Cardiac septum (tissue), 1 donor: ENCODE measurements at places on chromosomes 7 and 10.

GRCh38 chr10:104881740-104882139 is 240.7 kb downstream of the SORCS3 start:
- no peak for DNase-seq

- no peak for DNase-seq
Observed at GRCh38 chr10:74164716-74165529, 13.9 kb downstream of the ADK start.

- peak; percentile 46 for DNase-seq
Observed at GRCh38 chr10:86254526-86255174, 111.9 kb downstream of the GRID1 start.

- no peak for DNase-seq
Observed at GRCh38 chr7:112334366-112334765, 115.9 kb upstream of the IFRD1 start.

GRCh38 chr7:49766966-49767365 is 6.5 kb upstream of the VWC2 start:
- DNase-seq: no peak

GRCh38 chr10:43871545-43871944 is 222.9 kb upstream of the ZNF32 start:
- DNase-seq: no peak

- no peak for DNase-seq
Observed at GRCh38 chr10:1266033-1266802, 210.0 kb downstream of the WDR37 start.

DNA sequence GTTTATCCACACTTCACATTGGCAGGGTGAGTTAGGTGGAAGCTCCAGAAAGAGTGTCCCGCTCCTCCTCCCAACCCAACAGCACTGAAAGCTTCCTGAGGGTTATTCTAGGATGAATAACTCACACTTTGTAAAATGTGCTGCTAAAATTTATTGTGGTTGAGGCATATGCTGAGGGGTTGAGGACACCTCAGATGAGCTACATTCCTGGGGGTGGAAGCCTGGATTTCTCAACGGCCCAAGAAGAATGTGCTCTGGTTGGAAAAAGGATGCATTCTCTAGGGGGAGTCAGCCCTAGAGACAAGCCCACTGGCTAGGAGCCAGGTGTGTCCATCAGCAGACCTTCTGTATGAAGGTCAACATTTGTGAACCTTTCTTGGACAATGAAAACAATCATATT is 91.5 kb upstream of the PDE1C start:
- no peak for DNase-seq

GRCh38 chr7:91812388-91812787 is 68.1 kb downstream of the MTERF1 start:
- no peak for DNase-seq

GRCh38 chr10:77079592-77080300 is 557.9 kb downstream of the KCNMA1 start:
- DNase-seq: no peak

GRCh38 chr10:100043796-100044195 is 34.0 kb upstream of the DNMBP start:
- peak; percentile 76 for DNase-seq

DNA sequence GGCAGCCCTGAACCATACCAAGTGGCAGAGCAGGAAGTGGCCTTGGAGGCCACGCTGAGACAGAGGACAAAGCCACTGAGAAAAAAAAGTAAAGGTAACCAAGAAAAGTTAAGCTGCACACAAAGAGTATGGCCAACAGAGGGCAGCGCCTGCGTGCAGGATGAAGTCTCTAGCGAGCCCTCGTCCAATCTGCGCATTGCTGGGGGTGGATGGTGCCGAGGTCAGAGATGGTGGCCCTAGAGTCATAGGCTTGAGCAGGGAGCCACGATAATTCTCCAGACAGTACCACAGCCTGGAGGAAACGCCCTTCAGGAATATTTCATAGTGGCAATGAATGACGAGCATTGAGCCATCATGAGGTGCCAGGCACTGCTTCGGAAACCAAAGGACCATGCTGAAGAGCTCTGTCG is 9.7 kb downstream of the ATP6V0E2 start:
- DNase-seq: no peak

DNA sequence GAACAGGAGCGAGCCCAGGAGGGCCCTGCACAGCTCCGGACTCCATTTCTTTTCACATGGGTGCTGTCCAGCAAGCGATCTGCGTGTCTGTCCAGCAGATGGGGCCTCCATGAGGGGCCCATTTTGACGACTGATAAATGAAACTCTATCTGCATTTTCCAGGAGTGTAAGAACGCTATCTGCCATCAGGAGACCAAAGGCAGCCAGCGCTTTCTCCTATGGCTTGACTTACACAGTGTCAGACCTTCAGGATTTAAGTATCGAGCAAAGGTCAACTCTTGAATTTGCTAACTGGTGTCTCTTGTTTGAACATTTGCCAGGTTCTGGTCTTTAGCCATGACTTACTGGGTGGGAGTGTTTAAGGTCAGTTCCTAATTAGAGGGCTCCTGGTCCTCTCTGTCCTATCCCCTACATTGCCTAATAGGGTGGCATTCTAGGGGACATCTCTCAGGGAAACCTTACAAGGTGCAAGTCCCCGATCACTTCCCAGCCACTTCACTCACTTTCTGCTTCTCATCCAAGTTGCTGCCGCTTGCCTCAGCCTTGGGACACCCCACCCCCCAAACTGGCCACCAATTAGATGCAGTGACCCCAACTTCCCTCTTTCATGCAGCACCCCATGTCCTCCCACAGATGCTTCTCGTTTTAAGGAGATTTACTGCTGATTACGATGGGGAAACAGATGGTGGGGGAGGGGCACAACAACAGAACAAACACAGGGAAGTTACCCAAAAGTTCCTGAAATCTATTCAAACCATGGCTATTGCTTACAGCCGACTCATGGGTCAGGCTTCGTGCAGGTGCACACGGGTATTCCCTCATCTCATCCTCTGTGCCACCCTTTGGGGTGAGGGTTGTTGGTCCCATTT is 20.0 kb downstream of the VSIR start:
- peak; percentile 92 for DNase-seq

DNA sequence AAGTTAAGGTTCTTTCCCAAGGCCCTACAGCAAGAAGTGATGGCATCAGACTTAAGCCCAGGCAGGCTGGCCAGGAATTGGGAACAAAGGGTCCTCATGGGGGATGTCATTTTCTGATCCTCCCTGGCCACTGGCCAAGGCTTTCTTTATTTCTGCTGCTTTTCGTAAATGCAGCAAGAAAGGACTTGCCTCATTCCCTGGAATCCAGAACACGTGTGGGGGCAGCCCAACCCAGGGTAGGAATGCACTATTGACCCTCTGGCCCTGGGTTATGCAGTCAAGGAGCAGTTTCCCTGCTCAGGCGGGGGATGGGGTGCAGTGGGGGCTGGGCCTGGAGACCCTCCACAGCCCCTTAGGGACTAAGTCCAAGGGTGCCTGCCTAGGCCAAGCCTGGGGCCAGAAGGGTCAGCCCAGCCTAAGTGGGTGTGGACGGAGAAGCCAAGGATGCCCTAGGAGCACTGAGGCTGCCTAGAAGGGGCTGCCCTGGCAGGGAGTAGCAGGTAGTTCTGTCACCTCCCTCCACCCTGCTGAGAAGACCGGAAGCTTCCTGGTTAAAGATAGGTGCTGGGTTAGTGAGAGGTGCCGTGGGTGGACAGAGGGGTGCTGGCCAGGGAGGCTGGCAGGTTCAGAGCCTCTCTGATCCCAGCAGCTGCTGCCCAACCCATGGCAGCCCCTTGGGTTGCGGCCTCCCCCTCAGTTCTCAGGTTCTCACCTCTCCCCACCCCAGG is 179.2 kb downstream of the SH3PXD2A start:
- no peak for DNase-seq

- DNase-seq: no peak
Observed at GRCh38 chr10:110016039-110016438, 8.3 kb downstream of the ADD3 start.

DNA sequence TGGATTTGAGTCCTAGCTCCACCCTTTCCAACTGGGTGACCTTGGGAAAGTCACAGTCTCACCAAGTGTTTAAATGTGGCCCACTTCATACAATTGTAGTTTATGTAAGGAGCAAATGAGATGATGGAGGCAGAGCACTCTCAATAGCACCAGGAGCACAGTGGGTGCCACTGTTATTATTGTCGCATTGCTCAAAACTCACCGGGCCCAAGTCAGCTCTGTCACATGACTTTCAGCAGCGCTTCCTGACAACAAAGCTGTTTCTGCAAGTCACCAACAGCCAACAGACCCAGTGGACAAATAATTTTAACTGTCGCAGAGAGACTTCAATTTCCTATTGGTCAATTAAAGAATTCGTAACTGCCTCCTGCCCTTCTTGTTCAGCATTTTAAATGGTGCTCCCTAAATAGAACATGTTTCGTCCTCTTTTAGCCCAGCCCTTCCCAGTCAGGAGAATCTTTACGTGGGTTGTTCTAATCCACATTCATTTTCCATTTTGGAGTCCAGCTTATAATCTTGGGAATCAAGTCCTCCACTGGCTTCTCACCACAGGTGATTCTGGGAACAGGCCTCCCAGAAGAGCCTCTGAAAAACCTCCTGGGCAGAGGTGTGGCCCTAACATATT is 415.6 kb upstream of the NPVF start:
- DNase-seq: no peak

DNA sequence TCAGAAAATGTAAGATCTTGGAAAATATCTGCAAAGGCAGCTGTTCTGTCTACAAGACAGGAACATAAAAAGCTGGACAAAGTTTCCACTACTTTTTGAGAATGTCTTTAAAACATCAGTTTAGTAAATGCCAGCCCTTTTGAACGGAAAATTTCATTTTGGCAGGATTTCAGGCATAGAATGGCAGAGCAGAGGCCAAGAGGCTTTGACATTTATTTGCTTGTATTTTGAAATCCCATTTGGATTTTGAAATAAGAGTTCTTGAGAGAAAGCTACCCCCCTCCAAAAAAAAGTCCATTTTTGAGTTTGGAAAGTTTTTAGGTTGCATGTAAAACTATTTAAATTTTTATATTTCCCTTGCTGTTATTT is 3.1 kb upstream of the ETV1 start:
- no peak for DNase-seq

GRCh38 chr7:380139-380485 is 90.1 kb downstream of the FOXL3 start:
- no peak for DNase-seq

DNA sequence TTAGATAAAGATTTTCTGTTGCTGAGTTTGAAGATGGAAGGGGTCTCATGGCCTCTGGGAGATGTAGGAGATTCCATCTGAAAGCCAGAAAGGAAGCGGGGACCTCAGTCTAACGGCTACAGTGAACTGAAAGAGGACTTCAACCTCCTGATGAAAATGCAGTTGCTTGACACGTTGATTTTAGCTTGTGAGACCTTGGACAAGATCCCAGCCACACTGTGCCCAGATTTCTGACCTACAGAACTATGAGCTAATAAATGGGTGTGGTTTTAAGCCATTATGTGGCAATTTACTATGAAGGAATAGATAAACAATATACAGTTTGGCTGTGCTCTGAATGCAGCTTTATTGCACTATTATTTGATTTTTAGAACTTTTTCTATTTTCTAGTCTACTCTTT is 342.3 kb upstream of the SEMA3D start:
- DNase-seq: no peak

DNA sequence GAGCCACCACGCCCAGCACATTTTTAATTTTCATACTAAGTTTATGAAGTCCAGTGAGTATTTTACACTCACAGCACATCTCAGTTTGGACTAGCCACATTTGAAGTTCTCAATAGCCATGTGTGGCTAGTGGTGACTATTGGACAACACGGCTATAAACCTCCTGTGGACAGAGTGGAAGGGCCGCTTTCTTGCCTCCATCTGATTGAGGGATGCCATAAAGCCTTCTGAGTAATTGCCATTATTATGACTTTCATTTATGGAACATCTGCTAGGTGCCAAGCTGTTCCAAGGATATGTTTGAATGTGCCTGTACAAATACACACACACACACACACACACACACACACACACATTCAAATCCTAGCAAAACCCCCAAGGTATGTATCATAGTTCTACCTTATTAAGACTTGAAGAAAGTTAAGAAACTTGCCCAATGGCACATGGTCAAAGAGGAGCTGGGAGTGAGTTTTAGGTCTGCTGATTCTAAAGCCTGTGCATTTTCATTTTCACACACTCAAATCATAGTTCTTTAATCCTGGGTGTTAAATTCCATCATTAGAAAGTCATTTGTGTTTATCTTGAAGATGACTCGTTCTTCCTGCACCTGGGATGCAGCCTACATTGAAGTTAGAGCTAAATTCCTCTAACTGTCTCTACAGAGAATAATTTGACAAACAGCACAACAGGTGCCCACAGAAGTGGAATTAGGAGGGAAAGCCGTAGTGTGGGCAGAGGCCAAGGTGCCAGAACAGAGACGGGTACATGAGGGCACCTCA is 143.3 kb downstream of the PKD1L1 start:
- no peak for DNase-seq

GRCh38 chr10:77192402-77192801 is 445.2 kb downstream of the KCNMA1 start:
- DNase-seq: no peak

DNA sequence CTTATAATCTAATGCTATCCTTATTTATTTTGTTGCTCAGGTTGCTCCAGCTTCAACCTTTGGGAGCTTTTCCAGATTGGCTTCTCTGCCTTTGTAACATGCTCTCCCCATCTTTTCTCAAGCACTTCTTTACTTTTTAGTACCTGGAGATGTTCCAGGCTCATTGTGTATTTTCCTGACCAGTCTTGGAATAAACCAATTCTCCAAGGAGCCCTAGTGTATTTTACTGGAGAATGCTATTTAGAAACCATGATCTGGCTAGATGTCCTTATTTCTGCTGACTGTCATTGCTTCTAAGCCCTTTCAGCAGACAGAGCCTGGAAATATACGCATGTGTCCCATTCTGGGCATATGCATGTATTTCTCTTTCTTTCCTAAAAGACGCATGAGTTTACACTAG is 95.7 kb downstream of the EMX2 start:
- DNase-seq: no peak

DNA sequence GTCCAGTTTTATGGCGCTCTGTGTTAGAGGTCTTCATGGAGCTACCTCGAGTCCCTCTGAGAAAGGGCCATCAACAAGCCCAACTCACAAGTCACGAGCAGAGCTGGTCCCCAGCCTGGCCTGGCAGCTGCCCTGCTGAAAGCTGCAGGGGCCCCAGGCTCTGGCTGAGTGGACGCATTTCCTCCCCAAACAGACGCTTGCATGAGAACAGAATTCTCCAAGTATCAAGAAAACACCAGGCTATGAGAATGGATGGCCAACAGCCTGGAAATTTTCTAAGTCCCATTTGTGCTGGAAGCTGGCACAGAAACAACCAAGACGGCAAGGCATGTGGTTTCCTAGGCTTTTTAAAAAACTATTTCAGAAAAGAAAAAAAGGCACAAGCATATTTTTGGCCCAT is 114.8 kb downstream of the FAM53B start:
- DNase-seq: no peak

- no peak for DNase-seq
Observed at GRCh38 chr10:49389361-49389933, 6.4 kb downstream of the DRGX start.

GRCh38 chr7:99409192-99409572 is 413 bp downstream of the BUD31 start:
- no peak for DNase-seq

- no peak for DNase-seq
Observed at GRCh38 chr10:13681095-13681494, 94.3 kb downstream of the PRPF18 start.

- DNase-seq: peak; percentile 86
Observed at GRCh38 chr7:64463636-64464375, 99.1 kb downstream of the ZNF680 start.

DNA sequence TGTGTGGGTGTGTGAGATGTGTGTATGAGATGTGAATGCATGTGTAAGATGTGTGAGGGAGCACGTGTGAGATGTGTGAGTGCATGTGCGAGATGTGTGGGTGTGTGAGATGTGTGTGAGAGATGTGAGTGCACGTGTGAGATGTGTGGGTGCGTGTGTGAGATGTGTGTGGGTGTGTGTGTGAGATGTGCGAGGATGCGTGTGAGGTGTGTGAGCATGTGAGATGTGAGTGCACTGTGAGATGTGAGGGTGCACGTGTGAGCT is 31.0 kb downstream of the PPIF start:
- no peak for DNase-seq
